Cortex of kidney (tissue), 1 donor: ENCODE measurements at places on chromosomes 11 and 22.

DNA sequence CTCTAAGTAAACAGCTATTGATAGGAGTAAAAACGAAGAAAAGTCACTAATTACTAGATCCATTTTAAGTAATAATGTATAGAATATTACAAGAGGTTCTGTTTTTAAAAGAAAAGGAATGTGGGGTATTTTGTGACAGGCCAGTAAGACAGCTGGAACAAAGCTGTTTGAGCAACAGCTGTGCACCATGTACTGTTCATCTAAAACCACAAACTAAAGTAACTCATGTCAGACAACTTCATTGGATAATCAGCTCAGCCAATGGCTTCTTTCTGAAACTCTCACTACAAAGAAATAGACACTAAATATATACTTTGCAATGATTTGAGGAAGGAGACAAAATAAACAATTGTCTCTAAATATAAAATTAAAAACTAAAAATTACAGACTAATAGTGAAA, 16.1 kb downstream of the RRAS2 start:
- no peak for DNase-seq

GRCh38 chr22:48631288-48631863, 1196.3 kb downstream of the BRD1 start:
- no peak for DNase-seq

GRCh38 chr11:111387363-111387762, 8.3 kb upstream of the POU2AF1 start:
- no peak for DNase-seq

- DNase-seq = no peak
These were observed 26.0 kb downstream of the RELT start for GRCh38 chr11:73401924-73402833.

GRCh38 chr11:8263769-8264410, at the start of gene LMO1:
TSS of gene LMO1 (minus strand) at chr11:8263878. CDS start at chr11:8263362, 516 bp downstream.
- no peak for DNase-seq

GRCh38 chr11:107708792-107709191, 3.1 kb downstream of the SLN start:
- no peak for DNase-seq

- no peak for DNase-seq
These were observed 5.4 kb downstream of the KCNC1 start for GRCh38 chr11:17739945-17740338.

- DNase-seq = no peak
These were observed 683 bp upstream of the FADS3 start for GRCh38 chr11:61892085-61892370.

DNA sequence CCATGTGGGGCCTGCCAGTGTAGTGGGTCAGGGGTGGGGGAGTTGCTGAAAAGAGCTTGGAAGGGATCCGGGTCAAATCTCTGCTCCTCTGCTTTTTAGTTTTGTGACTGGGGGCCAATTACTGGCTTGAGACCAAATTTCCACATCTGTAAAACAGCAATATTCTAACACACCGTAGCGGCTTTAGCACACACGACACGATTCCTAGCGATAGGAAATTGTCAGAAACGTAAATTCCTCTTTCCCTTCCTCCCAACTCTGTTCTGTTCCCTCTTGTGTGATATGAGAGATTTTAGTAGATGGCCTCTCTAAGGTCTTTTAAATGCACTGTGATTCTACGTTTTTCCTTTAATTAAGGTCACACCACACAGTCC, 71.9 kb downstream of the MICAL2 start:
- DNase-seq = no peak

- DNase-seq = no peak
These were observed 37.1 kb upstream of the RAB38 start for GRCh38 chr11:88212300-88212699.

DNA sequence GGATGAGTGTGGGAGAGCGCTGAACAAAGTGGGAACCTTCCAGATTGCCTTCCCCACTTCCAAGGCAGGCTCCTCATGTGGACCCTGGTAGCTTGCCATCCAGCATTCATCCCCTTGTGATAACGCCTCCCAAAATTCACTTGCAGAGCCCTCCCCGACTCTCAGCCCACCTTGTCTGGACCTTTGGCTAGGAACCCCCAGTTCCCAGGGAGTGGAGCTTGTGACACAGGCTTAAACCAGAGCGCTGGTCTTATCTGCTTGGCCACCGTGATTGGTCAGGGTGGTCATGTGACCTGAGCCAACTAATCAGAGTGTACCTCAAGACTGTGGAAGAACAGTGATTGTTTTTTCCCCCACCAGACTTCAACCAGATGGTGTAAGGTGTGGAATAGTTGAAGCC, 9.6 kb upstream of the SLC35C1 start:
- no peak for DNase-seq

DNA sequence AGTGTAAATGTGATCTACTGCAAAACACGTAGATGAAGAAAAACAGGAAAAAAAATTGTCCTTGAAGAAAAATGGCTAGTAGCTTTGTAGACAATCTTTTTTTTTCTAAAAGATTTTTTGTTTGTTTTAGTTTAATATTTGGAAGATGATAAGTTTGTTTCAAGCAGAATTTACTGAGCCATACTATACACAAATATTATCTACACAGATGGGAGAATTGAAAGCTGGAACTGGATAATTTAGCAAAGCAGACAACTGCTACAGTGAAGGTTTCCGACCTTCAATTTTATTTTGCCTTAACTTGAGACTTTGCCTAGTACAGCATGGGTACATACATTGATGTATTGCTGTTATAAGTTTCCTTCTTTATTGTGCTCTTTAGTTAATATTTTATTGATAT, 313.0 kb upstream of the PDGFD start:
- no peak for DNase-seq

DNA sequence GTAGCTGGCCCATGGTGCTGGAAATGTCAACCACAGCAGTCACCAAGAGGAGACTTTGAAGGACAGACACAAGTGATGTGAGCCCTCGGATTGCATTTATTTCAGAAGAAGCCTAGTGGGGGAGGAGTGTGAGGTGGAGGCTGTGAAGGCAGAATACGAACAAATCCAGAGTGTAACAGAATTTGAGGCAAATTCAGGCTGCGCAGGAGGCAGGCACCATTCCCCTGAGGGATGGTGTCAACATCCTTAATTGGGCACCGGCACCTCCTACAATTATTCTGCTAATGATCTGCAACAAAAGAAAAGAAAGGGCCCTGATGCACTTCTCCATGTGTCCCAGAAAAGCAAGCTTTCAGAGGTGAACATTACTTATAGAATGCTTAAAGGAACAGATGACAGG, 32.2 kb downstream of the CWC15 start:
- DNase-seq = no peak

DNA sequence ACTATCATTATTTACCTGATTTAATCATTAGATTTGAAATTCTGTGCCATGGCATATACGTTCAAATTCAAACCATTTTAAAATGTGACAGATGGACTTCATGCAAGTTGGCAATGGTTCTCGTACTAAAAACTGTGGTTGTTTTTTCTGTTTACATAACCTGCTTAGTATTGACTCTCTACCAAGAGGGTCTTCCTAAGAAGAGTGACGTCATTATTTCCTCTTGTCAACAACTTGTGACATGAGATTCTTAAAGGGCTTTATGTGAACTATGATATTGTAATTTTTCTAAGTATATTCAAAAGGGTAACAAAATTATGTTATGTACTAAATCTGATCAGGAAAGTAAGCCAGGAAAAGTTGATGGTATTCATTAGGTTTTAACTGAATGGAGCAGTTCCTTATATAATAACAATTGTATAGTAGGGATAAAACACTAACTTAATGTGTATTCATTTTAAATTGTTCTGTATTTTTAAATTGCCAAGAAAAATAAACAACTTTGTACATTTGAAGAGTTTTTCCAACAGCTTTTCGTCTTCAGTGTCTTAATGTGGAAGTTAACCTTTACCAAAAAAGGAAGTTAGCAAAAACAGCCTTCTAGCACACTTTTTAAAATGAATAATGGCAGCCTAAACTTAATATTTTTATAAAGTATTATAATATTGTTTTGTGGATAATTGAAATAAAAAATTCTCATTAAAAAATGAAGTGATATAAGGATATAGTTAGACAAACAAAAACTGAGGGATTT, 87.0 kb downstream of the GRK3 start:
- DNase-seq = no peak

- no peak for DNase-seq
These were observed 3.0 kb upstream of the SLCO2B1 start for GRCh38 chr11:75147875-75148263.

DNA sequence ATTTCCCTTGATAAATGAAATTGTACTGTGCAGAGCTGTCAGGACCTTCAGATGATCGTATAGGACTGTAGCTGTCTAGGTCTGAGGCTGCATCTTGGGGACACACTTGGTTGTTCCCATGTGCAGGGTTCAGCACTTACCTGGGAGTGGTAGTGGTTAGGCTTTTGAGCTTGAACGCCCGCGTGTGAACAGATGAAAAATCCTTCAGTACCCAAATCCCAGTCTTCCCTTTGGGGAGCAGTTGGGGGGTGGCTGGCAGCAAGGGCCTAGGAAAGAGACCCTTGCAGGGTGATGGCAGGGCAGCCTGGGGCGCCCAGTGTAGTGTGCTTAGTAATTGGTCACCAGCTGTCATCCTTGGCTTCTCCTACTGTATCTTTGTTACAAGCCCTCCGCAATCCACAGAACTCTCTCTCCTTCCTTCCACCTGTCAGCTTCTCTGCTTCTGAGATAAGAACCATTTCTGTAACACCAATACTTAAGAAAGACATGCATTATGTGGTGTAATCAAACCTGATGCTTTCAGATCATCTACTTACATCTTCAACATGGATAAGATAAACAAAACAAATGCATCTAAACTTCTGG, 64.6 kb downstream of the MORC2 start:
- no peak for DNase-seq

DNA sequence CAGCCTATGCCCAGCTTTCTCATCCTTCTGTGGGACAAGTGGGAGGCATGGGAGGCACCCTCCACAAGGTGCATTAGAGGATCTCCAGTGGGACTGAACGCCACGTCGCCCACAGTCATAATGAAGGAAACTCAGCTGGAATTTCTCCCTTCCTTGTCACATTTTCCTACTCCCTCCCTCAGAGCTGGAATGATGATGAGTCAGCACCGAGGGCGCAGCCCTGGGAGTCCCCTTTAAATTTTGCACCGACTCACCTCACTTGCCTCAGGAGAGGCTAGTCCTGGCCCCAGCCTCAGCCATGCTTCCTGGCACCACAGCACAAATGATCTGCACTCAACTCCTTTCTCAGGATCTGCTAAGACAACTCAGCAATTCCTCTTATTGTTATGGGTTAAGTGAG, 34.3 kb downstream of the DBX1 start:
- no peak for DNase-seq

DNA sequence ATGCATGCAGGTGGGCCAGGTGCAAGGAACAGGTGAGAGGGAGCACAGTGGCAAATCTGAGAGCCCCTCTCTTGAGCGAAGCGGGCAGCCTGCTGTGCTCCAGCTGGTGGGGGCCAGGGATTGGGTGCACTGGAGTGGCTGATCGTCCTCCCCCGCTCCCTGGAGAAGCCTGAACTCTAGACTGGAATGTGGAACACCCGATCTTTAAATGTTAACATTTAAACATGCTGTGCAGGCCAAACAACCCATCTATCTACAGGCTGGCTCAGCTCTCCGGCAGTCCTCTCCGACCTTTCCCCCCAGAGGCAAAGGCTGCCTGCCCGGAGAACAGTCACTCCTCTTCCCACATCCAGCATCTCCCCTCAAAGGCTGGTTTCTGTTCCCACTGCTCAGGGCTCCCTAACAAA, 5.1 kb downstream of the MRGPRF start:
- DNase-seq = no peak
